Breast epithelium (tissue), 4 donors: ENCODE measurements at places on chromosomes 7 and 10. TPM values are rescaled to one million over a fixed set of nuclear protein-coding genes. Genes with fewer than 3 reads are reported as not detected.

Gene NME8
- not detected for total RNA-seq

Gene NUP205
- 22.6 TPM for total RNA-seq

Gene GPR146
- 56.8 TPM for total RNA-seq

Gene AGAP5
- 7.9 TPM for total RNA-seq

Gene CLRN3
- total RNA-seq = not detected

Gene CALHM2
- 98.3 TPM for total RNA-seq

DNA sequence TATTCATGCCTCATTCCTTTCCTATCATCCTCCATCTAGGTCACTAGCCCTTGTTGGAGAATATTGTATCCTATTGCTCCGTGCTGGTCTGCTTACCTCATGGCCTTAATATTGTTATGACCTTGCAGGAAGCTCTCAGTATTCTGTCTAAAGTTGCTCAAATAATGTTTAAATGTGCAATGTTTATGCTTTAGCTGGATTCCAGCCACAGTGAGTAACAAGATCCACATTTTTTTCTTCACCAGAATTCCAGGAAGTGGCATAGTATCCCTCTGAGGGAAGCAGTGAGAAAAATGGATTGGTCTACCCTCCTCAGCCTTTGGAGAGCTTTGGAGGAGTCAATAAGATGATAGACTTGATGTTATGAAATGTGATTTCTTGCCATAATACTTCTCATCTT, 402.6 kb downstream of the NRG3 start:
- DNase-seq = no peak

- no peak for DNase-seq
Measured at GRCh38 chr7:34762764-34763163, 104.7 kb downstream of the NPSR1 start.

DNA sequence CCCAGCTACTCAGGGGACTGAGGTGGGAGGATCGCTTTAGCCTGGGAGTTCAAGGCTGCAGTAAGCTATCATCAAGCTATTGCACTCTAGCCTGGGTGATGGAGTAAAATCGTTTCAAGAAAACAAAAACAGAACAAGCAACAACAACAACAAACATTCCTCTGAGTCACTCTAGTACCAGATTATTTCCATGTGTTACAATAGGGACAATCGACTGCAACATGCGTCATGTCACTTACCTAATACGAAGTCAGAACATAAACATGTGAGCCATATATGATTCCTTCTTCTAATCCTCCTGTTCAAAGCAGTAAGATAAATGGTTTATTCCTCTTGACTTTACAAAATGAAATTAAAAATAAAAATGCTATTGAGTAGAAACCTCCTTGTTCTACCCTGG, 57.3 kb downstream of the ZNF438 start:
- no peak for DNase-seq

DNA sequence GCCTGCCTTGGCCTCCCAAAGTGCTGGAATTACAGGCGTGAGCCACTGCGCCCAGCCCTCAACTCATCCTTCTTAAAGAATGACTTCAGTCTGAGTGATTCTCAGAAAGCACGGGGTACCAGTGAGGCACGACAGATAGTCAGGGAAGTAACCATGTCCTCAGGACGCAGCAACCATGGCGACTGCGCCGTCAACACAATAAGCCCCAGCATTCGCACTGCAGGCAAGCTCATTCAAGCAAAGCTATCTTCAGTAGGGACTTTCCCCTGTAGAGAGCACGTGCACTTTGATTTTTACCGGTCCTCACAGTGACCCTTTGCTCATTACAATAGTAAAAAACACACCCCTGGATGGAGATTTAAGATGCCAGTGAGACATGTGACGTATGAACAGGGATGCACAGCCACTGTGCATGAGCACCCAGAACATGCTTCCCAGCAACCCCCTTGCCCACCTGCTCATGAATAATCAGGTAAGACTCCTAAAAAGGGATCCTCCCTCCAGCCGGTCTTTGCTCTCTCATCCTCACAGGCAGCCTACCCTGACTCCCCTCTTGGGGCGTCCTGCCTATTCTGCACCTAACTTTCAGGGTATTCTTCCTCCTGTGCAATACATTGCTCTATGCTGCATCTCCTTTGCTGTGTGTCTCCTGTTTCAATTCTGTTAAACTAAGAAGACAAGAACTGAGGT, 9.1 kb downstream of the WDR86 start:
- DNase-seq = no peak
